Thymus (tissue), 14 donors: ENCODE measurements at places on chromosomes 5 and 9. TPM values are rescaled to one million over a fixed set of nuclear protein-coding genes. Genes with fewer than 3 reads are reported as not detected.

ZSWIM6 gene
- 9.0 TPM for polyA plus RNA-seq

FYB1 gene
- polyA plus RNA-seq, result 52.9 TPM

FOXD4L5 gene
- 0.07 TPM for polyA plus RNA-seq

MYMK gene
- 0.39 TPM for polyA plus RNA-seq

THBS4 gene
- polyA plus RNA-seq, result 14.3 TPM

AQP3 gene
- 129 TPM for polyA plus RNA-seq

PRR7 gene
- polyA plus RNA-seq, result 1.6 TPM

NR5A1 gene
- polyA plus RNA-seq, result 0.46 TPM

EGFL7 gene
- 118 TPM for polyA plus RNA-seq

INSYN2B gene
- polyA plus RNA-seq, result not detected
